ENCODE measurements at places on chromosomes 3 and 15. TPM values are rescaled to one million over a fixed set of nuclear protein-coding genes. Genes with fewer than 3 reads are reported as not detected.

GRCh38 chr3:65924762-65925161, 114.0 kb downstream of the MAGI1 start:
- no peak for DNase-seq

DNA sequence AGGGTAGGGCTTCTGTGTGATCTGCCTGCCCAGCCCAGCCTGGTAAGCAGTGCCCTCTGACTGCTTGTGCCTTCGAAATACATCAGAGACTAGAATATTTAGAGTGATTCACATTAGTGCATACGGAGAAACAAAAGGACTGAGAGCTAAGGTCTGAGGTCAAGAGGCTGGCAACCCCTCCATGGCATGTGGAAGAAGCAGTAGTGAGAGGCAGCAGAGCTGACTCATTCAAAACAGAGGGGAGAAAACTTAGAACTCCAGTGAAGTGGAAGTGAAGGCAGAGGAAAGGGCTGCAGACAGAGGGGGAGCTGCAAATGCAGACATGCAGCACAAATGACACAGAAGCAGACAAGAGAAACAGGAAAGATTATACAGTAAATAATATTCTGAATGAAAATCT, 61.6 kb downstream of the ULK4 start:
- DNase-seq, result peak; percentile 62

DNA sequence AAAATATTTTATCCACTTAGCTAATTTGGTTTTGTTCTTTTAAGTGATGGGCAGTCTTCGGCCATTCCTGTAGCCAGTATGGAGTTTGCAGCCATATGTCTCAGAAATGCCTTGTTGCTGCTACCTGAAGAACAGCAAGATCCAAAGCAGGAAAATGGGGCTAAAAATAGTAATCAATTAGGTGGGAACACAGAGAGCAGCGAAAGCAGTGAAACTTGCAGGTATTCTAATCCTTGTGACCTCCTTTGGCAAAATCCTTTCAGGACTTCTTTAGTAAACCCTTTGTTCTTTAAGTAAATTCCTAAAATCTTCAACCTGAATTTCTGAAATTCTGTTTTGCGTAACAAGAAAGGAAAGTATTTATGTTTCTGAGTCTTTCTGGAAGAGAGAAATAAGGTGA, 49.8 kb downstream of the CNOT10 start:
- no peak for DNase-seq

- DNase-seq, result no peak
Measured at GRCh38 chr3:183401678-183402077, 26.7 kb downstream of the MCF2L2 start.

GRCh38 chr15:33946152-33946551, 22.1 kb upstream of the CHRM5 start:
- DNase-seq, result no peak

DNA sequence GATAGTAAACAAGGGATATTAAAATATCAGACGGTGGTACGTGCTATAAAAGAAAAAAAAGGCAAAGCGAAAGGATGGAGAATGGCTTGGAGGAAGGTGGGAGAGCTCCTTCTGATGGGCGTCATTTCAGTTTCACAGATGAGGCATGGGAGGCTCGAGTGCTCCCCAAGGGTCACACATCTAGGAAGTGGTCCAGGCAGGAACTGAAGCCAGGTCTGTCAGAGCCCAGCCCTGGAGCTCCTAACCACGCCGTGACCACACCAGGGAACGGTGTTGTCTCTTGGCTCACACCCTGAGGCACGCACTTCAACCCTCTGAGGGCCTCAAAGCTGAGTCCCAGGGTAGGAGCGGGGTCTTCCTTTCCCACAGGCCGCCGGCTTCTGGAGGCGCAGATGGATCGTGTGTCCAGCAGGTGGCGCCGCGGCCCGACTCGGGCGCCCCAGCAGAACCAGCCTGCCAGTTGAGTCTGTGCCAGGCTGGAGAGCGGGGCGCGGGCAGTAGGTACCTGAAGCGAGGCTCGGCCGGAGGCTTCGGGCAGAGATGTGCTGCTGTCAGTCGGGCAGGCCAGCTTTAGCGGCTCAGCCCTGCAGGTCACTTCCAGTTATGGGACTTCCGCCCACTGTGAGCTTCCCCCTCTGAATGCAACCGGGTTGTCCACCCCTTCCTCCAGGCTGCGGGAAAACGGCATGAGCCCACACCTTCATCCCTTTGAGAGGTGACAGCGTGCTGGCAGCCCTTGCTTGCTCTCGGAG, 68.1 kb downstream of the SLC6A1 start:
- peak; percentile 73 for DNase-seq

GRCh38 chr3:50323614-50324199, 1.2 kb upstream of the HYAL2 start:
- peak; percentile 97 for DNase-seq

GRCh38 chr3:6220447-6220846, 640.5 kb upstream of the GRM7 start:
- DNase-seq, result no peak

- DNase-seq, result peak; percentile 84
Measured at GRCh38 chr15:31080591-31081014, 20.9 kb downstream of the TRPM1 start.

DNA sequence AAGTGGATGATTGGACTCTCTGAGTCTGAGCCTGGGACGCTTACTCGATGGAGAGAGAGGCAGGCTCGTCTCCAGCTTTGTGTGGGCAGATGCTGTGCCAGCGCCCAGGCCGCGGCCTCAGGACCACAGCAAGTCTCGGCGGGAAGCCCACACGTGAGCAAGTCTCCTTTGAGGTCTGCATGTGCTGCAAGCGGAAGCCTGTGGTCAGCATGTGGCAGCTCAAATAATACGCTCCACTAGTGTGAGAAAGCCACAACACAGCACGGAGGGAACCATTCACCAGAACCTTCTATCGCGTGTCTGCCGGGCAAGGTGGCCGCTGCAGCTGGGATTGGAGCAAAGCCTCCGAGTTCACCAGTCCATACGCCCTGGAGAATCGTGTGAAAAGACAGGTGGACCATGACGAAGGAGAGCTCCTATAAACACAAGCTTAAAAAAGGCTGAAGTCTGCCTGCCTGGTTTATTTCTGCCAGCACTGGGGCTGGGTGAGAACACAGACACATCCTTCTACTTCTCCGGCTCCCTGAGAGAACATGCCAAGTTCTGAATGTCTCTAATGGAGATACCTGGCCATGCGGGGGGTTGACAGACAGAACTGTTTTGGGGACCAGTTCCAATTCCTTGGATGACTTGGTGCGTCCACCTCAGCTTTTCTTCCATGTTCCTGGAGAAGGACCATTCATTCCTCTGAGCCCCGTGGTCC, 82.0 kb upstream of the LRIG1 start:
- no peak for DNase-seq

The ADAMTS17 gene
- 0.40 TPM for total RNA-seq

The ELP6 gene
- 29.2 TPM for total RNA-seq

The TSPAN3 gene
- total RNA-seq, result 164 TPM

Measured in lung microvascular endothelial cell (primary cell).